ENCODE measurements at places on chromosomes 2 and 18.

GRCh38 chr2:39632876-39633275 is 32.8 kb upstream of the TMEM178A start:
- DNase-seq = no peak

GRCh38 chr2:62559582-62559981 is 53.6 kb upstream of the TMEM17 start:
- DNase-seq = no peak

GRCh38 chr18:22488554-22488953 is 70.8 kb upstream of the CTAGE1 start:
- no peak for DNase-seq

DNA sequence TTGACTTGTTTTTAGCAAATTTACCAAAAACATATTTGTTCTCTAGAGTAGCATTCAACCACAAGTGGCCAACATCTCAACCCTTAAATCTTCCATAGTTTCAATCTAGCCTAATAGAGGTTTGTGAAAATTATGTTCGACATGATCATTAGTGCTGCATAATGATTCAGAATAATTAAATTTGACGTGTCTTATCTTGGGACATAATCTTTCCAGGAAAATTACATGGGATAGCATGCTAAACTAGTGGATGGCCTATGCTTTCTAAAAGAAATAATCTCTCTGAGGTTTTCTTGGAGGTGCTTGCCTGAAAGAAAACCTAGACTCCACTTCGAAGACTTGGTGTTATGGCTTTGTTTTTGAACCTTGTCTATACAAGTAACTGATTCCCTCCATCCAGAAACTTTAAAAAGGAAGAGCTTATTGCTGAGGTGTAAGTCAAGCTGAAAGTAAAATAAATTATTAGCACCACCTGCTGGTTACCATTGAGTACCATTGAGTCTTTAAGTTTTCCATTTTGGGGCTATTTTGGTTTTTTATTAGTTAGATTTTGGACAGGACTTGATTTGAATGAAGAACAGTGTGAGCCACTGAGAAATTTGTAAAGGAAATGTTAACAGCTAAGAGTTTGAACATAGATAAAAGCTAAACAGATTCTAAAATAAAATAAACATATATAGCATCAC is 32.7 kb downstream of the COX7A2L start:
- no peak for DNase-seq

DNA sequence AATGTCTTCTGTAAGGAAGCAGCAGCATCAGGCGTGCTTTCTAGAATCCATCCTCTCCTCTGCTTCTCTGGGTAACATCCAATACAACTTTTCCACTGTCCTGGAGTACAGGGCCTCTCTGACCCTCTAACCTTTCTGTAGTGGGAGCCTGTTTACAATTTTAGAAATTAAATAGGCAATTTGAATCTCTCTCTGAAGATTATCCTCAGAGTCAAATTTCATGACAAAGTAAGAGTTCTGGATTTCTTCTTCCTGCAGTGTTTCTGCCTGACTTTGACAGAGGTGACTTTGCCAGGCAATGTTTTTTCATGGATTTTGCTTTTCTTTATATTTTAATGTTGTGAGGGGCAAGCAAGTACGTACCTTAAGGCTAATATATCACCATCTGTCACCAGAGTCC is 558.4 kb downstream of the PARD3B start:
- no peak for DNase-seq

DNA sequence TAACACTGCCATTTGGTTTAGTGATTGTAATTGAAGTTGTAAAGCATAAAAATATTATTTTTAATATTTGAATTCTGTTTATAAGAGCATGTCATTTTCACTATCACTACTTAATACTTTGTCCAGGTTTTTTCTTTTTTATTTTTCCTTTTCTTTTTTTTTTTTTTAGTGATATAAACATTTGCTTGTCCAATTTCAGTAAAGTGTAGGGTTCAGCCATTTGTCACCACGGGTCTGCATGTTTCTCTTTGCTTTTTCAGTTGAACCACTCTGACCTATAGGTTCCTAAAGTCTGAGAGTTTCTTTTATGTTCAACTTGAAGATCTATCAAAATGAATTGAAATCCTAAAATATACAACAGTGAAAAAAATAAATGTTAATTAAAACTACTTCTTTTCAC is 48.5 kb upstream of the SPAG16 start:
- no peak for DNase-seq

DNA sequence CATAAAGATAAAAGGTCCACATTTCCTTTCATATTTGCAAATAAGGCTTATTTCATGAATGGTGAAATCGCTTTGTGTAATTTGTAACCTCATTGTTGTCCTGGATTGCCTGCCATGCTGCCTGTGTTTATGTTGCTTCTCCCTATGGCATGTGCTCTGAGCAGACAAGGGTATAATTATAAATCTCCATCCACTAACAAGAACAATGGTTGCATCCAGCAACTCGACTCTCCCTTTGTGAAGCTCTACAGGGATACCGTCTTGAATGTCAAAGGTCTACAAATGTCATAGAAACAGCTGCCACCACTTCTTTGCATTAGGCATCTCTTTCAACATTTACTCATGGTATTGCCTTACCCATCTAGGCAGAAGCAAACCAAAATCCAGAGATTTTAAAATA is 209.6 kb downstream of the SLC8A1 start:
- no peak for DNase-seq

Measured in activated CD4-positive, alpha-beta T cell treated with anti-CD3 and anti-CD28 coated beads for 1 hour (primary cell).